ENCODE measurements at places on chromosomes 13 and 19.
A peak's percentile ranks its signal among the peaks of the same experiment; 100 is the strongest.

DNA sequence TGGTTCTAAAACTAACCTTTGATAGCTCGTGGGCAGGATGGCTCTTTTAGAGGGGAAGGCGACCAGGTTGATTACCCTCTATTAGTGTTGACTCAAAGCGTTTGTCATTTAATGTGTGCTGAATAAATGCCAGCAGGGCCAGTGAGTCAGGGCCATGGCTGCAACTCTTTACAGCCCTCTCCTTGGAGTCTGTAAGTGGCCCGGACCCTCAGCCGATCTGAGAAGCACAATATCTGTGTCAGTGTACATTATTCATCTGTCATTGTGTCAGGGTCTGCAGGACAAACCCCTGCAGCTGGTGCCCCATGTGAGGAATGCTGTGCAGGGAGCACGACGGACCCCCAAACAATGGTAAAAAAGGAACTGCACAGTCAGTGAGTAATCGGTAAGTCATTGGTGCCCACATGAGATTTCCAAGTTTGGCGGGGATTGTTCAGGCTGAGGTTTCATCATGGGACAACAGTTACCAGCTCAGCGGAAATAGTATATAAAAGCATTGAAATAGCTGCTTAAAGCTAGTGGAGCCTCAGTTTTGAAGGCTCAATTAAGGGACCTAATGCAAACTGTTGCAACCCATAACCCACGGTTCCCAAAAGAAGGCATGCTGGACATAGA lies 139.1 kb downstream of the ZNF675 start:
- no peak for DNase-seq

GRCh38 chr13:80684217-80684991 lies 343.5 kb upstream of the SPRY2 start:
- no peak for DNase-seq

- no peak for DNase-seq
Measured at GRCh38 chr13:49914947-49915346, 21.2 kb downstream of the SPRYD7 start.

GRCh38 chr19:39434123-39435076 lies 1.3 kb downstream of the RPS16 start:
- peak; percentile 36 for DNase-seq

DNA sequence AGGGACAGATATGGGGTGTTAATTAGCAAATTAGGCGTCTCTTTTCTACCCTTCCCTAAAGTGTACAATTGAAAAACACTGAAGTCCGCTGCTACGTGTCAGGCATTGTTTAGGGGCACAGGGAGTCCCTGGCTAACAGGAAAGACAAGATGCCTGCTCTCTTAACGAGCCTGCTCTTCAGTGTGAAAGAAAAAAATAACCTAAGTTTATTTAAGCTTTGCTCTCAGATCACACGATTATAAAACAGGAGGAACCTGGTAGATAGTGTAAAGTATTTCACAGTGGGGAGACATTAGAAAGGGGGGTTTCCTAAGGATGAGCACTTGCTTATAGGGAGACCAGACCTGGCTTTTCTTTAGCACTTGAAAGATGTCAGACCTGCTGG lies 38.7 kb downstream of the IGFL2 start:
- DNase-seq, result no peak

DNA sequence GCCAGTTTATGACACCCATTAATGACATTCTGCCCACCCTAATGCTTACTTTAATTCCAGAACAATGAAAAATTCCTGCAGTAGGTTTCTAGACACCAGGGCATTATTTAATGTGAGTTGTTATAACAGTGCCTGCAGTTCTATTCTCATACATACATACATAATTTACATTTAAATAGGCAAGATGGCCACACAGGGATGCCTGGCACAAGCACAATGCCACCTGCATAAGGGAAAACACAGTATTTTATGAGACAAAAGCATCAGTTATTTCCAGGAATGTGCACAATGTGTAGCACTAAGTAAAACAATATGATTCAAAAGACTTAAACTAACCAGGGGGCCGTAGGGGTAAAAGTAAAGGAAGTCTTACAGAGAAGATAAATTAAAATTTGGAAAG lies 243.9 kb upstream of the SPRY2 start:
- no peak for DNase-seq

- DNase-seq, result peak; percentile 43
Measured at GRCh38 chr13:31880851-31881494, 141.6 kb downstream of the RXFP2 start.

DNA sequence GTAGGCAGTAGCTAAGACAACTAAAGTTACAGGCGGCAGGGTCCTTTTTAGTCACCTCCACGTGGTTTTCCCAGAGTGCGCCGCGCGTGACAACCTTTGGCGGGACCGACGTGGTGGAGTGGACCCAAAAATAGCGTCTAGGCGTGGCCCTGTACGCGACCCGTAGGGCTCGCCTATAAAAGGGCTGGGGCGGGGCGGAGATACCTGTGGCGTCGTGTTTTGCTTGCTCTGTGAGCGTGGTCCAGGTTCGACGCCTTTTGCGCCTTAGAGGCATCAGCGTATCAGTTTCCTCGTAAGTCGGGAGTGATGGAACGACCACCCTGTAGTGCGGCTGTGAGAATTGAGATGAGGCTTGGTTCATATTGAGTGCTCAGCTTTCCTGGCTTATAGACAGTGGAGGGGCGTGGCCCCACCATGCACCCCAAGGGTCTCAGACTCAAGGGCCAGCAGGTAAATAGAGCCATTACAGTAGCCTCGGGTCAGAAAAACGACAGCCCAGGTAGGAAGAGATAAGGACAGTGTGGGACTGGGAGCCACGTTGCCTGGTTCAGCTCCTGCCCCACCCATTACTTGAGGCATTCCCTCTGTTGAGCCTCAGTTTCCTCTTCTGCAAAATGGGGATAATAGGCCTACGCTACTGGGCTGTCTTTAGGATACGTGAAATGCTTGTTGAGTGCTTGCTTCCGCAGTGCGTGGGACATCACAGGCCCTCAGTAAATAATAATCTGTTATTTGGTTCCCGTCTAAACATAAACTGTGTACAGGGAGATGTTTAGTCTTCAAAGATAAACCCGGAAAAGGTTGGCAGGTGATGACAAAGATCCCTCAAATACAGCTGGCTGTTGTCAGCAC lies 693 bp upstream of the TMED1 start:
- DNase-seq, result peak; percentile 91

DNA sequence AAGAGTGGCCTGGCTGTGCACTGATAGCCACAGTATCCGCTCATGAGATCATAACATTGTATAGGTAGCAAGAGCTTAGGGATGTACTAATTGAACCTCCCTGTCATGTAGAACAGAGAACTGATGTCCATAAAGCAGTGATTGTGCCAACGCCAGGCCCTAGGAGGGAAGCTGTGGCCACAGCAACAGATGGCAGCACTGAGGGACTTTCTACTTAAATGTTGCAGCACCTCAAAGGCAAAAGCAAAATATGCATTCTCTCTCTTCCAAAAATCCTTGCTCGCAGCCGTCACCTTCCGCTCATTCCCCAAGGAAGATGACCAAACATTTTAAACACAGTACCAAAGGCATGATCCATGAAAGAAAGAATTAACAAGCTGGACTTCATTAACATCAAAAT lies 32.3 kb downstream of the COL4A1 start:
- peak; percentile 32 for DNase-seq

GRCh38 chr19:13154911-13155471 lies 4.8 kb downstream of the IER2 start:
- DNase-seq, result no peak

- DNase-seq, result no peak
Measured at GRCh38 chr13:36549755-36550154, 117.5 kb downstream of the CCNA1 start.

DNA sequence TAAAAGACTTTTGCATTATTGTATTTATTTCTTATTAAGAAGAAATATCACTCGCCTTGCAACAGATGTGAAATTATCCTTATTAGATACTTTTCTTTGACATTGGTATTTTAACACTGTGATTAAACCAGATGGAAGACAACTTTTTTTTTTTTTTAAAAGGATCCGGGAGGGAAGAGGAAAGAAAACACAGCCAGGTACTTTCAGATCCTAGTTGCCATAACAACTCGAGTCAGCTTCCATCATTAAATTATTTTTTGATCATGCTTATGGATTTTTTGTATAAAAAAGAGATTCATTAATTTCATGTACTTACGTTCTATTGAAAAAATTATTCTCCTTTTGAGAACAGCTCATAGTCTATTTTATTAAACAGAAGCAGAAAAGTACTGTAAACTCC lies 515.7 kb downstream of the TBC1D4 start:
- no peak for DNase-seq

DNA sequence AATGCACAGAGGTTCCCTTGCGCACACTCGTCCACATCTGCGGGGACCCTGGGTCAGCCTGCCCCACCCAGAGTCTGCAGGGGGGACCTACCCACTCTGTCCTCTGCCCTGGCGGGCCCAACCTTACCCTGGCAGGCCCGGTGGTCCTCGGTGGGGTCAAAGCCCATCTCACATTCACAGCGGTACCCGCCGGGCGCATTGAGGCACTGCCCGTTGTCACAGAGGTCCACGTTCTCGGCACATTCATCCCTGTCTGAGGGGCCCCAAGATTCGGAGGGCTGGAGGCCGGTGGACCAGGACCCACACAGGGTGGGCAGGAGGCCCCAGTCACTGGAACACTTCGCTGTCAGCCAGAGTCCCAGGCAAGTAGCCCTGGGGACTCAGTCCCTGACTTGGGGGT lies 38.5 kb downstream of the FBN3 start:
- DNase-seq, result no peak

DNA sequence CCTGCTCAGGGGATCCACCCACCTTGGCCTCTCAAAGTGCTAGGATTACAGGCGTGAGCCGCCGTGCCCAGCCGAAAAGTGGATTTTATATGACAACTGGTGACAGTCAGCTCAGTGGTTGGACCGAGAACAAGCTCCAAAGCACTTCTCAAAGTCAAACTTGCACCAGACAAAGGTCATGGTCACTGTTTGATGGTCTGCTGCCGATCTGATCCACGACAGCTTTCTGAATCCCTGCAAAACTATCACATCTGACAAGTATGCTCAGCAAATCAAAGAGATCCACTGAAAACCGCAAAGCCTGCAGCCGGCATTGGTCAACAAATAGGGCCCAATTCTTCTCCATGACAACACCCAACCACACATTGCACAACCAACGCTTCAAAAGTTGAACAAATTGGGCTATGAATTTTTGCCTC lies 21.6 kb upstream of the NAA16 start:
- no peak for DNase-seq

DNA sequence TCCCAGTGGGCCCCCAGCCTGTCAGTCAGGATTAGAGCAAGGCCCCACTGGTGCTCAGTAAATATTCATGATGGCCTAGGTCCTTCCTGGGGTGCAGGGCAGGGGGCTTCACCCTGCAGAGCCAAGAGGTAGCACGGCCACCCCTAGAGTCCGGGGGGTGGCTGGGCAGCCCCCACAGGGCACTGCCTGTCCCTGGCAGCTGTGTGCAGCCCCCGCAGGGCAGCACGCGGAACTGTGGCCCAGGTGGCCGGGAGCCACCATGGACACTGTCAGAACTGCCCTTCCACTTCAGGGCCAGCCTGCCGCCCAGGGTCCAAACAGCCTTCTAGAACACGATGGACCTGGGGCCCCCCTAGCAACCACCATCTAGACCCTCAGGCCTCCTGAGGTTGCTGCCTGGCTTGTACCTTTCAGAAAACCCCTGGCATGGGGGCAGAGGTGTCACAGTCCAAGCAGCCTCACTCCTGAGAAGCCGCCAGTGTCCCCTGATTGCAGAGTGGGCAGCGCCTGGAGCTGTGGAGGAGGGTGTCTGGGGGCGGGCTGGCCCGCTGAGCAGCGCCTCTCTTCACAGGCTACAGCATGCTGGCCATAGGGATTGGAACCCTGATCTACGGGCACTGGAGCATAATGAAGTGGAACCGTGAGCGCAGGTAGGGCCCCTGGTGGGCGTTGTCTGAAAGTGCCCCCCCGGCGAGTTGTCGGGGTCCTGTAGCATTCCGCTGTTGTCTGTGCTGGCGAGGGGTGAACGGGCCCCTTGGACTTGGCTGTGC lies 2.9 kb upstream of the YJEFN3 start:
- DNase-seq, result no peak

- DNase-seq, result no peak
Measured at GRCh38 chr19:39555883-39556282, 15.9 kb upstream of the EID2 start.

DNA sequence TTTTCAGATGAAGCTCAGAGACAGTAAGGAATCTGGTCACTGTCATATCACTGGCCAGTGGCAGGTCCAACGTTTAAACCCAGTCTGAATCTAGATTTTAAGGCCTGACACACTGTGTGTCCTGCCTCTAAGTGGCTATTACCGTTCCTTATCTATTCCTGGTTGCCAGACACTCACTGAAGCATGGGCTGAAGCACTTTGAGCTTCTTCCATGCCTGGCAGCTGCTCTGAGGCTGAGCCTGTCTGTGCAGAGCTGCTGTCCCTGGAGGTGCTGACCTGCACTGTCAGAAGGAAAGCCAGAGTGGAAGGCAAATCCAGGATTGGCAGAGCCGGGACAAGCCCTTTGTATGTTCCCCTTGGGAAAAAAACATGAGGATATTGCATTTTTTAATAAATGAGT lies 109.2 kb upstream of the SLC7A1 start:
- DNase-seq, result peak; percentile 14

- DNase-seq, result no peak
Measured at GRCh38 chr19:15263361-15263985, 31.2 kb upstream of the EPHX3 start.

GRCh38 chr19:31970027-31970461 lies 375.4 kb upstream of the ZNF507 start:
- no peak for DNase-seq

DNA sequence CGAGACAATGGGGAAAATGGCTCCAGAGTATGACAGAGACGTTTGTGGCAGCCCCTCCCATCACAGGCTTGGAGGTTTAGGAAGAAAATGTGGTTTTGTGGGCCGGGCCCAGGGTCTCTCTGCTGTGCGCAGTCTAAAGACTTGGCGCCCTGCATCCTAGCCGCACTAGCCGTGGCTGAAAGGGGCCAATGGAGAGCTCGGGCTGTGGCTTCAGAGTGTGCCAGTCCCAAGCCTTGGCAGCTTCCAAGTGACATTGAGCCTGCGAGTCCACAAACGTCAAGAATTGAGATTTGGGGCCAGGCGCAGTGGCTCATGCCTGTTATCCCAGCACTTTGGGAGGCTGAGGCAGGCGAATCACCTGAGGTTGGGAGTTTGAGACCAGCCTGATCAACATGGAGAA lies 513.1 kb downstream of the PCDH17 start:
- no peak for DNase-seq

- DNase-seq, result no peak
Measured at GRCh38 chr13:91189506-91189905, 158.0 kb upstream of the MIR17HG start.
